GM12891 (cell line): ENCODE measurements at places on chromosomes 1 and 21.

- DNase-seq = no peak
Observed at GRCh38 chr1:9025449-9025848, 774 bp downstream of the SLC2A7 start.

DNA sequence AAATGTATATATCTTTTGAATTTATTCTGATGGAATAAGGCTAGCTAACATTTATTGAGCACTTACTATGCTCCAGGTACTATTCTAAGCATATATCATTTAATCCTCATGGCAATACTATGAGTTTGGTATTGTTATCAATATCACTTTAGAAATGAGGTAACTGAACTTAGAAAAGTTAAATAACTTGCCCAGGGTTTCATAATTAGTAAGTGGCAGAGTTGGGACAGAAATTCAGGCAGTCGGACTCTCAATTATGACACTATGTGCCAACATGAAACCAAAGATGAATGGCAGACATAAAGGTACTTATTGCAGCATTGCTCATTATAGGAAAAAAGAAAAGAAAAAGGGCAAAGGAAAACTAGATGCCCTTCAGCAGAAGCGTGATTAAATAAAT is 48.2 kb downstream of the RAB3GAP2 start:
- DNase-seq = no peak

- DNase-seq = no peak
Observed at GRCh38 chr1:176531036-176531435, 68.1 kb downstream of the PAPPA2 start.

GRCh38 chr21:25759573-25759972 is 24.8 kb downstream of the GABPA start:
- no peak for DNase-seq

- DNase-seq = no peak
Observed at GRCh38 chr1:151005729-151006319, 878 bp downstream of the MINDY1 start.

- no peak for DNase-seq
Observed at GRCh38 chr1:3885611-3886010, 14.5 kb downstream of the C1orf174 start.
